Immature natural killer cell (primary cell): ENCODE measurements at places on chromosomes 16 and 17. TPM values are rescaled to one million over a fixed set of nuclear protein-coding genes. Genes with fewer than 3 reads are reported as not detected.

Gene SPATA22
- not detected for polyA plus RNA-seq

DNA sequence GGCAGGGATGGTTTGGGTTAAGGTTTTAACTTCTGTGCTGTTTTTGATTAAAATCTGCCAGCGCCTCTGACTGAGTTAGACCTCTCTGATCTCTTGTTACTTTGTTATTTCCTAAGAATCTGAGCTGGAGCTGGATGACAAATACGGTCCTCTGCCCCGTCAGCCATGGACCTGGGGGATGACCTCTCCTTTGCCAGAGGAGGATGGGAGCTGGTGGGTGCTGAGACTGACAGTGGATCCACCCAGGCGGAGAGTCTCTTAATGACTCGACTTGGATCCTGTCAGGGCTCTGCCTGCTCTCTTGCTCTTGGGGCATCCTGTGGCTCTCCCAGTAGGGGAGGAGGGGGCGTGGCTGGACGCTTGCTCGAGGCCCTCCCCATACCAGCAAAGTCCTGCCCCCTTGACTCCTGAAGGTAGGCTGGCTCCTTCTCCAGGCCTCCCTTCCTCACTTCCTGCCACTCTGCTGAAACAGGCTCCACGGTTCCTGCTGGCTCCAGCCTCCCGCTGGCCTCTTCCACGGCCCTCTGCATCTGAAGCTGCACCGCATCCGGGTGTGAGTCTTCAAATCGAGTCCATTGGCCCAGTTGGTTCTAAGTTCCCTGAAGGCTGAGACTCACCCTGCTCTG lies 24.8 kb upstream of the MAP3K14 start:
- no peak for DNase-seq
- H3K27me3 ChIP-seq: peaks cover 3% of the 10 kb centered on the region
- H3K36me3 ChIP-seq: no peaks in the 10 kb centered on the region

- H3K36me3 ChIP-seq: no peaks in the 10 kb centered on the region
- no peak overlapping the region for H3K27ac ChIP-seq
- H3K4me1 ChIP-seq: peaks cover 35% of the 10 kb centered on the region
- H3K4me3 ChIP-seq: peak overlapping the region; percentile 3
Measured at GRCh38 chr17:21250854-21251253, 2.4 kb downstream of the NATD1 start.

DNA sequence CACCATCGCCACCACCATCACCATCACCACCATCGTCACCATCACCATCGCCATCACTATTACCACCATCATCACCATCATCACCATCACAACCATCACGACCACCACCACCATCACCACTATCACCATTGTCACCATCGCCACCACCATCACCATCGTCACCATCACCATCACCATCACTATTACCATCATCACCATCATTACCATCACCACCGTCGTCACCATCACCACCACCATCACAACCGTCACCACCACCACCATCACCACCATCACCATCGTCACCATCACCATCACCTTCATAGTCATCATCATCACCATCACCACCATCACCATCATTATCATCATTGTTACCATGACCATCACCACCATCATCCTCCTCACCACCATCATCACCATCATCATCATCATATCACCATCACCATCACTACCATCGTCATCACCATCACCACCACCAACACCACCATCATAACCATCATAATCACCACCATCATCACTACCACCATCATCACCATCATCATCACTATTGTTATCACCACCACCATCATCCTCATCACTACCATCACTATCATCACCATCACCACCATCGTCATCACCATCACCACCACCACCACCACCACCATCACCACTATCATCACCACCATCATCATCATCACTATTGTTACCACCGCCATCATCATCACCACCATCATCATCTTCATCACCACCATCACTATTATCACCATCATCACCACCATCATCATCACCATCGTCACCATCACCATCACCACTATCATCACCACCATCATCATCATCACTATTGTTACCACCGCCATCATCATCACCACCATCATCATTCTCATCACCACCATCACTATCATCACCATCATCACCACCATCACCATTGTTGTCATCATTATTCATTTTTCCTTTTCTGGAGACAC lies 51.5 kb upstream of the ZNF469 start:
- H3K4me1 ChIP-seq: no peaks in the 10 kb centered on the region
- no peaks in the 10 kb centered on the region for H3K36me3 ChIP-seq
- H3K4me3 ChIP-seq: no peak overlapping the region
- DNase-seq: no peak
- no peak overlapping the region for H3K27ac ChIP-seq

DNA sequence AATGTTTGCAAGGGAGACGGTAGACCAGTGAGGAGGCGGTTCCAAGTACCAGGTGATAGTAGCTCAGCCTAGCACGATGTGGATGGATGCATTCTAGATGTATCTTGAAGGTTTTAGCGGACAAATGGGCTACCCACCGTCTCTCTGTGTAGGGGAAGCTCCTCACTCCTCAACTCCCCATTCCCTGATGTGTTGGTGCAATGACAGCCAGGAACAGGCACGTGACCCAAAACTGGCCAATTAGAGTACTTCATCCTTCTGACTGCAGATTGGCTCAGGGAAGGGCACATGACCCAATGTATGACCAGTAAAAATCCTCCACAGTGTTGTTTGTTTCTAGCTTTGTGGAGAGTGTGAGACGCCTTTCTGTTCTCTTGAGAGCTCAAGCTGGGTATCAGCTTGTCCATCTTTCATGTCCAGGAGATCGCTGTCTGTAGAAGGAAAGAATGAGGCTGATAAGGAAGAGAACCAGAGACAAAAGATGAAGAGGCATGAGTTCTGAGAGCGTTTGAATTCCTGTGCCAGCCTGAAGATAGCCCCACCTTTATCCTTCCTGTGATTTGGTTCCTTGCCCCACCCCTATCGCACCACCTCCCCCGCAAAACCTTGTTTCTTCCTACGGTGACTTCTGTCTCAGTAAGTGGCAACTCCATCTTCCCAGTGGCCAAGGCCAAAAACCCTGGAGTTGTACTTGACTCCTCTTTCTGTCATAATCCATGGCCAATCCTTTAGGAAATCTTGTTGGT lies 2.3 kb upstream of the BORCS6 start:
- H3K27ac ChIP-seq: no peak overlapping the region
- no peak overlapping the region for H3K4me3 ChIP-seq
- DNase-seq: peak; percentile 59
- H3K4me1 ChIP-seq: peaks cover 12% of the 10 kb centered on the region

DNA sequence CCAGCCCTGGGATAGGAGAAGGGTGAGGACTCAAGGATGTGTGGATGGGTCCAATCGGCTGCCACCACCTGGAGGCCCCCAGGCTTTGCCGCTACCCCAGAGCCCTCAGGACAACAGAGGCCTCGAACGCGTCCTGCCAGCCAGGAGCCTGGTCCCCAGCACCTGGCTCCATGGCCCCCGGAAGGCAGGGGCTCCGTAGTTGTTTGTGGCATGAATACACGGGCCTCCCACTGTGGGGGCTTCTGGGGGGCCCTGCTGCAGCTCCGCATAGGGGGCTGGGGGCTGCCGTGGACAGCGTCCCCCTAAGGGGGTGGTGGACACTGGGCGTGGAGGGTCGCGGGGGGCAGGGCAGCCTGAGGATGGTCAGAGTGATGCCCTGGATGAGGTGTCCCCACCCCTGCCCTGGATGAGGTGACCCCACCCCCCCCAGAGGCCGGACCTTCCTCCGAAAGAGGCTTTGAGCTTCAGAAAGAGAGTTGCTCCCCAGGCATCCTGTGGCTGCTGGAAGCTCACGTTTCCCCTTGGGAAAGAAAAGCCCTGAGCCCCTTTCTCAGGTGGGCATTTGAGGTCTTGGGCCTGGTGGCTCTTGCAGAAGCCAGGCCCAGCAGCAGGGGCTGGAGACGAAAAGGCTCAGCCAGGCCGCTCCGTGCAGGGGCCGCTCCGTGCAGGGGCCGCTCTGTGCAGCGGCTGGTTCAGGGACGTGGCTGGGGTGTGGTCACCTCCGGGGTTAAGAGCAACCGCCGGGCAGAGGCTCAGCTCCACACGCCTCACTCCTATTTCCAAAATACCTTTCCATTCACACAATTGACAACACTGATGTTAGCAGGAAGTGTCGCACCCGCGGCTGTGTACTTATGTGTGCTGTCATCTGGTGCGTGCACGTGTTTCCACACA lies 40.3 kb upstream of the GNG13 start:
- DNase-seq: no peak
- peaks cover 1% of the 10 kb centered on the region for H3K27me3 ChIP-seq
- no peaks in the 10 kb centered on the region for H3K36me3 ChIP-seq
- H3K4me3 ChIP-seq: no peak overlapping the region

DNA sequence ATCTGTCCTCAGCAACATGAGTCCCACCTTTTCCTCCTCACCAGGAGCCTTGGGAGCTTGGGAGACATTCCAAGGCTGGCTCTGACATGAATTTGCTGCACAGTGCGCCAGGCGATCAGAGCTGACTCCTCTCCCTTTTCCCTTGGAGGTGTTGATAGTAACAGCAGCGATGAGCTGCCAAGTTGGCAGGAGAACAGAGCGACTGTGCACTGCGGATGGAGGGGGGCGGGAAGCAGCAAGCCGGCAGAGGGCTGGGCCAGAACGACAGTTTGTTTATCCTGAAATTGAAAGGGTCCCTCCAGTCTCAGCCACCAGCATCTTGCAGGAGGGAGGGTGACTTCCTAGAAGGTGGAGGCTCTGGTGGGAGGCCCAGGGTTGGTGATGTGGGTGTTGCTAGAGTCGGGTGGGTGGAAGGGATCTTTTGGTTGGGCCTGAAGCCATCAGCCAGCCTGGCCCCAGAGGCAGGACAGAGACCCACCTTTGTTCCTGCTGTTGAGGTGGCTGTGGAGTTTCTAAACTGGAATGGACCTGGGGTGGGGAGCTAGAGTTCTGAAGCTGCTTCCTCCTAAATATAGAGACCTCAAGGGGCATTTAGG lies 22.5 kb upstream of the DYNLL2 start:
- peaks cover 2% of the 10 kb centered on the region for H3K27me3 ChIP-seq
- H3K4me1 ChIP-seq: no peaks in the 10 kb centered on the region
- no peak overlapping the region for H3K4me3 ChIP-seq
- H3K36me3 ChIP-seq: no peaks in the 10 kb centered on the region
- H3K27ac ChIP-seq: no peak overlapping the region
- DNase-seq: no peak

- H3K27ac ChIP-seq: no peak overlapping the region
- H3K4me3 ChIP-seq: no peak overlapping the region
- H3K36me3 ChIP-seq: peaks cover 7% of the 10 kb centered on the region
- DNase-seq: no peak
- no peaks in the 10 kb centered on the region for H3K27me3 ChIP-seq
- H3K4me1 ChIP-seq: no peaks in the 10 kb centered on the region
Measured at GRCh38 chr17:9456330-9456729, 119.3 kb downstream of the STX8 start.

GRCh38 chr16:4597174-4597573 lies 17.5 kb downstream of the UBALD1 start:
- peaks cover 3% of the 10 kb centered on the region for H3K27me3 ChIP-seq
- no peak overlapping the region for H3K4me3 ChIP-seq
- no peaks in the 10 kb centered on the region for H3K36me3 ChIP-seq
- H3K4me1 ChIP-seq: no peaks in the 10 kb centered on the region
- no peak for DNase-seq

- peaks cover 20% of the 10 kb centered on the region for H3K4me1 ChIP-seq
- no peaks in the 10 kb centered on the region for H3K36me3 ChIP-seq
- H3K27me3 ChIP-seq: peaks cover 8% of the 10 kb centered on the region
- peak overlapping the region; percentile 65 for H3K4me3 ChIP-seq
- no peak overlapping the region for H3K27ac ChIP-seq
Measured at GRCh38 chr16:2025251-2025650, 1.5 kb upstream of the NHERF2 start.

DNA sequence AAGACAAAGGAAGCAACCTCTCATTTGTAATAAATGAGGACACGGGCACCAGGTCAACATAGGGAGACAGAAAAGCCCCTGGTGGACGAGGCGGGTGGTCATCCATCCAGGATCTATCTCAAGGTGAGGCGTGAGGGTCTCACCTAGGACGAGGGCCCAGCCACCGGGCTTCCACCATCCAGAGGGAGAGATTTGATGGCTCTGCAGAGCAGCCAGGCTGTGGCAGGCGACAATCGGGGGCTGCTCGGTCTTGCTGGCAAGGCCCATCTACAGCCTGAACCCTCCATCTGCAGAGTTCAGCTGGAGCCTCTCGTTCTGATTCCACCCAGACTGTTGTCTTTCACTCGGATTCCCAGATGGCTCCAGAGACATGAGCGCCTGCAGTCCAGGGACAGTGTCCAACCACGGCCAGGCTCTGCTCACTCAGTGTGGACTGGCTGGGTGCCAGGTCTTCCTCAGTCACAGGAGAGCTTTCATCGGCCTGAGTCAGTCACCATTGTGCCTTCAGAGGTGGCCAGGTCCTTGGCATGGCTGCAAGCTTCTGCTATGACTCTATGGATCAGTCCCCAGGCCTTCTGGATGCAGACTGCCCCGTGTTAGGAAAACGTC lies 5.9 kb downstream of the LITAFD start:
- peaks cover 13% of the 10 kb centered on the region for H3K4me1 ChIP-seq
- H3K27me3 ChIP-seq: peaks cover 8% of the 10 kb centered on the region
- no peak for DNase-seq
- H3K4me3 ChIP-seq: no peak overlapping the region

DNA sequence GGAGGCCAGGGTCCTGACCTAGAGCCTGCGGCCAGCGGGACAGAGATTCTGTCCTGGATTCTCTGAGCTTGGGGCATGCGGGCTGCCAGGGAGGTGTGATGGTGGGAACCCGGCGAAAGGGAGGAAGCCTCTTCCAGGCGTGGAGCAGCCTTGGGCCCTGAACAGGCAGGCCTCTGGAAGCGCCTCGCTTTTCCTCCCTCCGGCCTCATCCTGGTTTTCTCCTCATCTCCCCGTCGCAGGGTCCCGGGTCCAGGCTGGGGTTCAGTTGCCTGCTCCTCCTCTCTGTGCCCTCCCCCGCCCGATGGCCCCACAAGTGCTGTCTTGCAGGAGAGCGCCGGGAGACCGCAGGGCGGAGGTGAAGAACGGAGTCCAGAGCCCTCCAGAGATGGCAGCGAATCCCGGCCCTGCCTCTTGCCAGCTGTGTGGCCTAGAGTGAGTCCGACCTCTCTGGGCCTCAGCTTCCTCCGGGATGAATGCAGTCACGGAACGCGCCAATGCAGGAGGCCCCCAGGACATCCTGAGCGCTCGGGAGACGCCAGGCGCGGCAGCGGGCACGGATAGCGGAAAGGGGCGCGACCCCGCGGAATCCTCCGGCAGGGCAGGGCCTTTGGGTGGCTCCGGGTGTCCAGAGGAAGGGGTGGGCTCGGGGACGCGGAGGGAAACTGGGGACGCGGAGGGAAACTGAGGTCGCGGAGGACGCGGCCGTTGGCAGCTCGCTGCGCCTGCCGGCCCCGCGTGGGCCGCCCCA lies 553 bp upstream of the RAB11FIP4 start:
- peaks cover 11% of the 10 kb centered on the region for H3K4me1 ChIP-seq
- no peak for DNase-seq
- H3K27ac ChIP-seq: no peak overlapping the region

- peak overlapping the region; percentile 68 for H3K4me3 ChIP-seq
- peak overlapping the region; percentile 36 for H3K27ac ChIP-seq
- DNase-seq: peak; percentile 84
- H3K27me3 ChIP-seq: peaks cover 36% of the 10 kb centered on the region
- peaks cover 33% of the 10 kb centered on the region for H3K4me1 ChIP-seq
Measured at GRCh38 chr16:11354733-11355574, 9.7 kb downstream of the RMI2 start.

- no peaks in the 10 kb centered on the region for H3K36me3 ChIP-seq
- peak overlapping the region; percentile 72 for H3K4me3 ChIP-seq
- peak; percentile 54 for DNase-seq
- H3K27ac ChIP-seq: peak overlapping the region; percentile 100
- H3K27me3 ChIP-seq: peaks cover 20% of the 10 kb centered on the region
Measured at GRCh38 chr16:17345043-17345442, 125.7 kb downstream of the XYLT1 start.
